Activated CD8-positive, alpha-beta T cell treated with anti-CD3 and anti-CD28 coated beads for 36 hours (primary cell): ENCODE measurements at places on chromosomes 1 and 21.

DNA sequence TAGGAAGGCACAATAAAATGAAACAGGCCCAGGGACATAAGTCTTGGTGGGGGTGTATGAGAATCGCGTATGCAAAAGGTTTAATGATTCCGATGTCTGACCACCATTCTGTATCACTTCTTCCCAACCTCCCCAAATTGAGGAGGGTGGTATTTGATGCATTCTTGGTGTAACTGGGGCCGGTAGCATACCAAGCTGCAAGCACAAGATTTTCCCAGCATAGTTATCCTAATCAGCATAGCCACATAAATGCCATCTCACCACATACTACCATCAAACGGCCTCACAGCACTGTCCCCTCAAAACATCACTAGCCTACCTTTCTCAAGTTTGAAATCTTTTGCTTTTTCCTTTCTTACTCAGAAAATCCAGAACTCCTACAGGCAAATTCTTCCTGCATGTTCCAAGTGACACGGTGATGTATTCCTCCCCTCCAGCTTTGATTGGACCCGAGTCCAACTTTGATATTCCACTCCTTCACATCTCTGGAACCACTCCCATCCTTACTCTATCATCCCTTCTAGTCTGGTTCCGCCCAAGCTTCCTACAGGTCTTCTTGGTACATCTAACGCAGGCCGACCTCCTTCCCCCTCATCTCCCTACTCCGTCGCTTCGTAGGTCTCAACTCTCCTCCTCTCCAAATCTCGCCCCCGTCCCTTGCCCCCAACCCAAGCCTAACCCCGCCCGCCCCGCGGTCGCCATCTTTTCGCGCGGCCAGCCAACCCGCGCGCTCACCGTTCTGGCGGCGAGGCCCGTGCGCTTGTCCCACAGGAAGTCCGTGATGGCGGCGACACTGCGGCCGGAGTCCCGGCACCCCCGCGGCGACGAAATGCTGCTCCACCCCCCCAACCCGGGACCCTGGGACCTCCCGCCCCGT is 600 bp downstream of the CLK2 start:
- no peak for DNase-seq

GRCh38 chr21:36654796-36655325 is 44.1 kb upstream of the SIM2 start:
- no peak for DNase-seq

DNA sequence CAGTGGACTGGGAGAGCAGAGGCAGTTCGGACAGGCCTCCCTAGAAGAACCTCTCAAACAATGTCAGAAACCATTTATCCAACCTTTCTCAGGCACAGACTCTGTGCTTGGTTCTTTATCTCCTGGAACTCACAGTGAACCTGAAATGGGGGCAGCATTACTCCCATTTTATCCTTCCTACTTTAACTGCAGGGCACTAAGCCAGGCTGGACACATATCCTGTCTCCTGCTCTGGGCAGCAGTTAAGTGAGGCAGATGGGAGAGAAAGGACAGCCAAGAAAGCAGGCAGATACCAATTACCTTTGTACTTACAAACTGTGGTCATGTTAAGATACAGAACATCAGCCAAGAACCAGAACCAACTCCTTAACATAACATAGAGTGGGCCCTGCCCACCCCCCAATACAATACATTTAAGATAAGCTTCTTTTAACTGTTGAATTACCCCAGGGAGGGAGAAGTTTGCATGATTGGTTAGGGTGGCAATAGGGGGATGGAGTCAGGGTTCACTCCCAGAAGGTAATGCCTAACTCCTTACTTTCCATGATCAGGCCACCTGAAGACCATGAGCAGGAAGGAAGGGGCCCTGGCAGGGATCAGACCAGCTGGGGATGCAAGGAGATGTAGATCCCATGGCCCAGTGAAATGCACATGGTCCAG is 10.9 kb downstream of the KDF1 start:
- no peak for DNase-seq

GRCh38 chr1:83511146-83511726 is 487.7 kb downstream of the TTLL7 start:
- no peak for DNase-seq

- DNase-seq, result no peak
These were observed 6.1 kb downstream of the NPL start for GRCh38 chr1:182795563-182796228.

DNA sequence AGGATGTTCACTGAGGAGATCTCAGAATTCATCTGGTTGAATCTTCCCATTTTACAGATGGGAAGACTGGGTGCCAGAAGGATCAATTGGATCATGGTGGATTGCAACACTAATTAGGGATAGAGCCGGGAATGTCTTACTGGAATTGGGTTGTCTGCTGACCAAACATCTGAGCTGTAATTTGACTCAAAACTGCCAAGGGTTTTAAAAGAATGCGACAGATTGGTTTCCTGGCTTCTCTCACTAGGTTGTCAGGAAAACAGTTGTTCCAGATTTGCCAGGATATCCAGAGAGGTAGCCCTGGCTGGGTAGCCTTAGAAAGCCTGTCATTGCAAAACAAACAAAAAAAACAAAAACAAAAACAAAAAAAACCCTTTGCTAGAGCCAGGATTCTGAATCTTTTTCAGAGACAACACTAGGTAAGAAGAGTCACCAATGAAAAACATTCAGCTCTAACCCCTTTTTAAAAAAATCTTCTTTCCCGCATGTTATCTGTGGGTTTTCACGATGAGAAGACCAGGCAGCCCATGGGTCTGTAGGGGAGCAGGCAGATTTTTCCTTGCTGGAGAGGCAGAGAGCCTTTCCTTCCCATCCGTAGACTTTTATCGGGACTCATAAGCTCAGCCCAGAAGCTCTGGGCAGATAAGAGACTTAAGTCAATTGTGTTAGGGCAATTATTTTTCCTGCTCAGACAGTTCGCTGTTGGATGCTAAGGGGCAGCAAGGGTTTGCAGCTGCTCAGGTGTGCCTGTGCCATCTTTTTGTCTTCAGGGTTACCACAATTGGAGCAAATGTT is 418.9 kb downstream of the PRDM2 start:
- DNase-seq, result no peak

DNA sequence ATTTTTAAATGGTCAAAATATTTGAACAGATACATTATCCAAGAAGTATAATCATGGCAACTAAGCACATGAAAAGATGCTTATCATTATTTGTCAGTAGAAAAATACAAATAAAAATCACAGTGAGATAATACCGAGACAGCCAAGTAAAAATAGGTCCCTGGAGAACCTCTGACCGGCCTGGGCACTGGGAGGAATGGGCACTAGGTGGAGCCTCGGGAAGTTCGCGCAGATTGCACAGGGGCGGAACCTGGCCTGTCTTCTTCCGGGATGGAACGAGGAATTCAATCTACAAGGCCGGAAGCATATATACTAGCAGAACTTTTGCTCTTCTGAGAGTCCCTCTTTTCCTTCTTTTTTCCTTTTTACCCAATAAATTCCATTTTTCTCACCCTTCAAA is 148.5 kb upstream of the CHRM3 start:
- no peak for DNase-seq

GRCh38 chr1:60428127-60428526 is 354.6 kb upstream of the C1orf87 start:
- no peak for DNase-seq

GRCh38 chr1:27220096-27220495 is 14.3 kb upstream of the WDTC1 start:
- DNase-seq, result no peak

- no peak for DNase-seq
These were observed 31.4 kb downstream of the QSOX1 start for GRCh38 chr1:180185971-180186645.

DNA sequence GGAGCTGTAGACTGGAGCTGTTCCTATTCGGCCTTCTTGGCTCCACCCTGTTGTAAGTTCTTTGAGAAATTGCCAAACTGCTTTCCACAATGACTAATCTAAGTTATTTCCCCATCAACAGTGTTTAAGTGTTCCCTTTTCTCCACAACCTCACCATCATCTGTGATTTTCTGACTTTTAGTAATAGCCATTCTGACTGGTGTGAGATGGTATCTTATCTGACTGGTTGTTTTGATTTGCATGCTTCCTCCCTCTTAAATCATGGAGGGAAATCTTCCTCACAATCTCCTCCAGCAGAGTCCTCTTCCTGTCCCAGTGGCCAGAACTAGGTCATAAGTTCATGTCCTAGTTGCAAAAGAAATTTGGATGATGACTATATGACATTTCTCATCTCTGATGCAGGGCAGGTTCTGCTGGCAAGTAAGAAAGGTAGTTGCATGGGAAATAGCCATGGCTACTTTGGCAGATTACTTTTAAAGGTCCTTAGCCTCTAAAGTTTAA is 294.0 kb downstream of the LRRC40 start:
- no peak for DNase-seq

DNA sequence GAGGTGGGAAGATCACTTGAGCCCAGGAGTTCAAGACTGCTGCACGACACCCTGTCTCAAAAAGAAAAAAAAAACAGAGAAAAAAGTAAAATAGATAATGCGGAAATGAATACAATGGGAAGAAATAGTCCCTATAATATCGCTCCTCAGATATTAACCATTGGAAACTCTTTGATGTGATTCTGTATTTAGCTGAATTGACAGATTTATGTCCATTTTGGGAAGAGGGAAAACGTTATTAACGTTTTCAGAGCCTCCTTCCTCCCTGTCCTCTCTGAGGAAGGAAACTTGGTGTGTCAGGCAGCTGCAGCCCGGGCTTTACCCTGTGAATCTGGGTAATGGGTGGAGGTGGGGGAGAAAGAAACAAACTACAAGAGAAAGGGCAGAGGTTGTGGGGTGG is 61.6 kb upstream of the ECE1 start:
- DNase-seq, result no peak

DNA sequence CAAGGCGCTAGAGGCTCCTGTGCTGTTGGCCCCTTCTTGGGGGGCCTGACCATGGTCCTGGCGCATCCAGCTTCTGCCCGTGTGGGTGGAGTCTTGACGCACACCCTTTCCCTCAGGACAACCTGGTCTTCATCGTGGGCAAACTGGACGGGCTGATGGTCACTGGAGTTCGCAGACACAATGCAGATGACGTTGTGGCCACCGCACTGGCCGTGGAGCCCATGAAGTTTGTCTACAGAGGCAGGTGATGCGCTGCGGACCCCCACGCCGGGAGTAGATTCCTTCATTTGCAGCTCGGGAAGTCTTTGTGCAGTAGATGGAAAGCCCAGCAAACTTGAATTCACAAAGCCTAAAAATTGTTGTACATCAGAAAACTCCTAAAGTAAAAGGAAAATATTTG is 58.1 kb downstream of the S100B start:
- no peak for DNase-seq

DNA sequence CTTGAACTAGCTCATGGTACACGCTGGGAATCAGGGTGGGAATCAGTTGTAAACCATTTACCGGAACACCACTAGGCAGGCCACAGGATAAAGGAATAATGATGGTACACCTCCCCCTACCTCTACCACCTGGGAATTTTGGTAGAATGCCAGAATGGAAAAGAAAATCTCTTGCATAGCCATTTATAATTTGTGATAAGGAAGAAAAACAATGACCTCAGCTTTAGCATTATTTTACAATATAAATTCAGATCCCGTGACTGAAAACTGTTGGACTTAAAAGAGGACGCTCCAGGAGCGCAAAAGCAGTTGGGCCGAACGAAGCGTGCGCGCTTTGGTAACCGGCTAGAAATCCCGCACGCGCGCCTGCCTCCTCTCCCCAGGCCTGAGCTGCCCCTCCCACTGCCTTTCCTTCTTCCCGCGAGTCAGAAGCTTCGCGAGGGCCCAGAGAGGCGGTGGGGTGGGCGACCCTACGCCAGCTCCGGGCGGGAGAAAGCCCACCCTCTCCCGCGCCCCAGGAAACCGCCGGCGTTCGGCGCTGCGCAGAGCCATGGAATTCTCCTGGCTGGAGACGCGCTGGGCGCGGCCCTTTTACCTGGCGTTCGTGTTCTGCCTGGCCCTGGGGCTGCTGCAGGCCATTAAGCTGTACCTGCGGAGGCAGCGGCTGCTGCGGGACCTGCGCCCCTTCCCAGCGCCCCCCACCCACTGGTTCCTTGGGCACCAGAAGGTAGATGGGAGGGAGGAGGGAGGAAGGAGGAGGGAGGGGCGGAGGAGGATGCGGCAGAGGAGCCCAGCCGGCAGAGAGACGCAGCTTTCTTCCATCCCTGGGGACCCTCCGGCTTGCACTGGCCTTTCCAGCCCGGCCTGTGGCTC is at the start of gene CYP4X1:
TSS of gene CYP4X1 (plus strand) at position 402 of the 873 bp plus-strand sequence. CDS start at position 551, 149 bp downstream.
- DNase-seq, result no peak

DNA sequence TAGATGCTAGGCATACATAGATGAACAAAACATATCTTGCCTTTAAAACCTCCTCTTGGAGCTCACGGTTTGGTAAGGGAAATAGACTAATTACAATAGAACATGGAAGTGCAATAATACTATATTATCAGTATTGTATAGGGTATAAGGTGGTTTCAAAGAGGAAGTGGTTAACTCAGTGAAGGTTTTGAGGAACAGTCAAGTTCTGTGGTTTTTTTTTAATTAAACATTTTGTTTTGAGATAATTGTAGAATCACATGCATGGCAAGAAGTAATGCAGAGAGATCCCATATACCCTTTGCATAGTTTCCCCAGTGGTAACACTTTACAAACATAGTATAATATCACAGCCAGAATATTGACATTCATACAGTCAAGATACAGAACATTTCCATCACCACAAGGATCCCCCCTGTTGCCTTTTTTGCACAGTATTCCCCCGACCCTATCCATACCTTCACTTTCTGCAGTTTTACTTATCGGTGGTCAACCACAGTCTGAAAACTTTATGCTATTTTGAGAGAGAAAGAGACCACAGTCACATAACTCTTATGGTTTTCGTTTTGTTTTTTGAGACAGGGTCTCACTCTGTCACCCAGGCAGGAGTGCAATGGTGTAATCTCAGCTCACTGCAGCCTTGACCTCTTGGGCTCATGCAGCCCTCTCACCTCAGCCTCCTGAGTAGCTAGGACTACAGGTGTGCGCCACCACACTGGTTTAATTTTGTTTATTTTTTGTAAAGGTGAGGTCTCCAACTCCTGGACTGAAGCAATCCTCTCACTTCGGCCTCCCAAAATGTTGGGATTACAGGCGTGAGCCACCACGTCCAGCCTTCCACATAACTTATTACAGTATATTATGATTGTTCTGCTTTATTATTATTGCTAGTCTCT is 60.5 kb upstream of the KIAA1614 start:
- no peak for DNase-seq

DNA sequence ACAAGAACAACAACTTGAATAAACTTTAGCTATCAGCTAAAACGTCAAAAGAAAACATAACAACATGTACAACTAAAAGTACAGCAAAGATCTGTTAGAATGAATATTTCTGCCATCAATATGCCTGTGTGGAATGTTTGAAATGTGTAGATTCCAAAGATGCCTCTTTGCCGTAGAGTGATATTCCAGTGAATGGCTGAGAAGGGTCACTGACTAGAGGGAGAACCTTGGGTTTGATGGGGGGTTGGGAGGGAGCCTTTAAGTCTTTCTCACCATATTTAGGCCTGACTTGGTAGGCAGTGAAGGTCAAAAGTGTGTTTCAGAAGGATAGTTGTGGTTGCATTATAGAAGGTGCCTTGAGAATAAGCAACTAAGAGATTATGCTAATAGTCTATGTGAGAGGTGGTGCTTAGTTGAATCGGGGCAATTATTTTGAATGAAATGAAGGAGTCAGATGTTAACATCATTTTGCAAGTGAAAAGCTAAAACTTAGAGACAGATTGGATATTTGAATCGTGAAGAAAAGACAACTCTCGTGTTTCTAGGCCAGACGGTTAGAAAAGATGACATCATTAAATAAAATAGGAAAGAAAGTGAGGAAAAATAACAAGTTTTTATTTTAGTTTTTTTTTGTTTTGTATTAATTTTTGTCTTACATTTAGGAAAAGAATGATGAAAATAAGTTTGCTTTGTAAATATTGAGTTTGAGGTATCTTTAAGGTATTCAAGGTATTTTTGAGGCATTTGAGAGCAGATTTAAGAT is 53.8 kb downstream of the PLA2G4A start:
- DNase-seq, result no peak

- DNase-seq, result no peak
These were observed 412 bp downstream of the ABCA4 start for GRCh38 chr1:94120570-94120901.
